ENCODE measurements at places on chromosomes 3 and 15.

GRCh38 chr3:104291437-104291851 lies 1075.3 kb upstream of the ALCAM start:
- no peak overlapping the region for H3K4me3 ChIP-seq
- H3K36me3 ChIP-seq, result no peaks in the 10 kb centered on the region
- H3K27ac ChIP-seq, result no peak overlapping the region
- DNase-seq, result no peak

- no peaks in the 10 kb centered on the region for H3K36me3 ChIP-seq
- H3K4me1 ChIP-seq, result no peaks in the 10 kb centered on the region
- H3K27ac ChIP-seq, result no peak overlapping the region
Measured at GRCh38 chr3:168262887-168263286, 167.2 kb upstream of the GOLIM4 start.

- peaks cover 12% of the 10 kb centered on the region for H3K4me1 ChIP-seq
- no peaks in the 10 kb centered on the region for H3K27me3 ChIP-seq
- H3K4me3 ChIP-seq, result no peak overlapping the region
- peaks cover 23% of the 10 kb centered on the region for H3K36me3 ChIP-seq
Measured at GRCh38 chr15:48798319-48798718, 12.6 kb downstream of the CEP152 start.

DNA sequence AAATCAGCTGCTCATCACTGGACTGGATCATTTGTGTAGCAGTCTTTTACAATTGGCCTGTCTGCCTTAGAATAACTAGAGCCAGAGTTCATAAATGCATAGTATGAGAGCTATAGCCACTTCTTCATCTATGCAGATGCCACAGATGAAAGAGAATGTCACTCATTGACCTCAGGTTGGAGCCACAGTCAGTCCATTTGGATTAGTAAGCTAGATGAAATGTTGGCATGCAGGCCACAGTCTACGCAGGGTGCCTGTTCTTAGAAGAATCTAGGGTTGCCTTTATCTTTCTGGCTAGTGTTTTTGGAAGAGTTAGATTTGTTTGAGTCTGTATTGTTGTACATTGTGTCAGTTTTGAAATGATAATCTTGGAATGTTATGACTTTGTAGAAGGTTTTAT lies 25.4 kb upstream of the EDEM1 start:
- no peak for DNase-seq
- peak overlapping the region; percentile 17 for H3K4me3 ChIP-seq
- peak overlapping the region; percentile 74 for H3K27ac ChIP-seq
- no peaks in the 10 kb centered on the region for H3K27me3 ChIP-seq

DNA sequence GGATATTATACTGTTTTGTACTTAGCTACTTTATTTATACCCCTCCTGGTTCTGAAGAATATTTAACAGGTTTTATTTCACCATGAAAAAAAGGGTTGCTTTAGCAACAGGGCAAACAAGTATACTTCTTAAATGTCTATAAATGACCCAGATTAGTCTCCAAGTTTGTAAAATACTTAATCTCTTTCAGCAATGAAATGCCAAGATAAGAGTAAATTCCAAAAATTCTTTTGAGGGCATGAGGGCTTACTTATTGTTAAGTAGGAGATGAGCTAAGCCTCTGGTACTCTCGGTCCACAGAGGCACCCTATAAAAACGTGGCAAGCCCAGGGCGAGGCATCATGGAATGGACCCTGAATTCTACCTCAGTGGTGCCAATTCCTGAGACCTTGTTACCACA lies 264.8 kb upstream of the NSMCE3 start:
- peaks cover 28% of the 10 kb centered on the region for H3K27me3 ChIP-seq
- H3K36me3 ChIP-seq, result no peaks in the 10 kb centered on the region
- no peaks in the 10 kb centered on the region for H3K4me1 ChIP-seq
- H3K4me3 ChIP-seq, result no peak overlapping the region
- DNase-seq, result no peak
- H3K27ac ChIP-seq, result no peak overlapping the region

GRCh38 chr3:155318740-155319139 lies 25.3 kb upstream of the STRIT1 start:
- no peaks in the 10 kb centered on the region for H3K27me3 ChIP-seq
- no peak overlapping the region for H3K27ac ChIP-seq
- no peaks in the 10 kb centered on the region for H3K36me3 ChIP-seq
- no peaks in the 10 kb centered on the region for H3K4me1 ChIP-seq

DNA sequence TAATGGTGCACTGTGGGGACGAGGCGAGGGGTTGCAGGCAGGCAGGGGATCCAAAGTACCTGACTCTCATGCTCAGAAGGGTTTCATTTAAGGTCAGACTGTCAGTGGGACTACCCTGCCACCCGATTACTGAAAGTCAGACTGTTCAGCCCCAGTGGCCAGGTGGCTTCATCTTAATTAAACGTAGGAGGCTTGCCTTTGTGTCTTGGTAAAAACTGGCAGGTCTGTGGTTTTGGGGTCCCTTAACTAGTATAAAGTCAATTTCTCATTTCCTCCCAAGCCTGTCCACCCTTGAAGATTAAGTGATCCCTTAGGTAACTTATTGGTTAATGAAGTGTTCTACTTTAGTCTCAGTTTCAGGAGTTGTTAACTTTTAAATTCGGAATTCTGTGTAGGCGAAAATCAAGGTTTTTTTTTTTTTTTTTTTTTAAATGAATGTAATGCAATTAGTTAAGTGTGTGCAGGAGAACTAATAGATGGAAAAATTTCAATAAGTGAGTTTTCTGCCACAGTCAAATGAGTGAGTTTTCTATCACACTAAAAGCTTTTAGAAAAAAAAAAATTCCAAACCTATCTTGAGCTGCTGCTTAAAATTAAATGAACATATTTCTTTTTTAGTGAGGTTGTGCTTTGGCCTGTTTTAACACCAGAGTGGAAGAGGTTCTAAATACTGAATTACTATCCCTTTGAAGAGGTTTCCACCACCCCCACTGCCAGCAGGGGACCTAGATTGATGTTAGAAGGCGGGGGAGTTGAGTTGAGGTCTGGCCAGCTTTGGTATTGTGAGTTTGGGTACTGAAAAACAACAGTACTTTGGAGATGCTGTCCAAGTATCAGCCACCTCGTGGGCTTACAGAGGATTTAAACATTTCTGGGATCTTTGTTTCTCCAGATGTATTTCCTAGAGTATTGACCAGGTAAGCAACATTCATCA lies 15.2 kb downstream of the ITPR1 start:
- H3K4me1 ChIP-seq, result peaks cover 96% of the 10 kb centered on the region
- no peak for DNase-seq
- H3K27me3 ChIP-seq, result no peaks in the 10 kb centered on the region
- H3K27ac ChIP-seq, result no peak overlapping the region

DNA sequence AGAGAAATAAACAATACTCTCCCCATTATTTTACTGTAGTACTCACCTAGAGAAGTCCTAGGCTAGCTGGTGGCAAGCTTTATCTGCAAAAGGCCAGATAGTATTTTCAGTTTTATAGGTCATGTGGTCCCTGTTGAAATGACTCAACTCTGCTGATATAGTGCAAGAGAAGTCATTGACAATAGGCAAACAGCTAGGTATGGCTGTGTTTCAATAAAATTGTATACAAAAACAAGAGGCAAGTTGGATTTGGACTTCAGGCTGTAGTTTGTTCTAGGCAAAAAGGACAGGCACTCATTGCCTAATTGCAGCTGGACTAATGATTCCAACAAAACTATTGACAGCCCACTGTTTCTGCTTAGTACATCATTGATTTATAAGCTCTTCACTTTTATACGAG lies 328.0 kb upstream of the PDZRN3 start:
- no peaks in the 10 kb centered on the region for H3K36me3 ChIP-seq
- no peaks in the 10 kb centered on the region for H3K27me3 ChIP-seq
- no peak for DNase-seq
- no peak overlapping the region for H3K27ac ChIP-seq
- no peaks in the 10 kb centered on the region for H3K4me1 ChIP-seq
- H3K4me3 ChIP-seq, result no peak overlapping the region

GRCh38 chr15:76533995-76534394 lies 197.4 kb downstream of the ISL2 start:
- H3K4me3 ChIP-seq, result no peak overlapping the region
- H3K27me3 ChIP-seq, result no peaks in the 10 kb centered on the region
- no peak for DNase-seq

- peaks cover 2% of the 10 kb centered on the region for H3K36me3 ChIP-seq
- no peak overlapping the region for H3K27ac ChIP-seq
- no peak for DNase-seq
- no peak overlapping the region for H3K4me3 ChIP-seq
Measured at GRCh38 chr15:100651253-100651652, 48.9 kb downstream of the ASB7 start.

GRCh38 chr3:11220230-11220629 lies 52.0 kb upstream of the ATG7 start:
- no peak overlapping the region for H3K4me3 ChIP-seq
- H3K27me3 ChIP-seq, result no peaks in the 10 kb centered on the region
- no peak overlapping the region for H3K27ac ChIP-seq
- DNase-seq, result no peak
- no peaks in the 10 kb centered on the region for H3K4me1 ChIP-seq
- no peaks in the 10 kb centered on the region for H3K36me3 ChIP-seq

GRCh38 chr3:131008326-131008725 lies 18.3 kb downstream of the ASTE1 start:
- H3K4me3 ChIP-seq, result no peak overlapping the region
- H3K4me1 ChIP-seq, result peaks cover 9% of the 10 kb centered on the region
- no peak overlapping the region for H3K27ac ChIP-seq

- no peak for DNase-seq
- H3K27me3 ChIP-seq, result no peaks in the 10 kb centered on the region
- H3K27ac ChIP-seq, result no peak overlapping the region
- peaks cover 8% of the 10 kb centered on the region for H3K36me3 ChIP-seq
- no peak overlapping the region for H3K4me3 ChIP-seq
- no peaks in the 10 kb centered on the region for H3K4me1 ChIP-seq
Measured at GRCh38 chr3:30393079-30393478, 213.3 kb upstream of the TGFBR2 start.

DNA sequence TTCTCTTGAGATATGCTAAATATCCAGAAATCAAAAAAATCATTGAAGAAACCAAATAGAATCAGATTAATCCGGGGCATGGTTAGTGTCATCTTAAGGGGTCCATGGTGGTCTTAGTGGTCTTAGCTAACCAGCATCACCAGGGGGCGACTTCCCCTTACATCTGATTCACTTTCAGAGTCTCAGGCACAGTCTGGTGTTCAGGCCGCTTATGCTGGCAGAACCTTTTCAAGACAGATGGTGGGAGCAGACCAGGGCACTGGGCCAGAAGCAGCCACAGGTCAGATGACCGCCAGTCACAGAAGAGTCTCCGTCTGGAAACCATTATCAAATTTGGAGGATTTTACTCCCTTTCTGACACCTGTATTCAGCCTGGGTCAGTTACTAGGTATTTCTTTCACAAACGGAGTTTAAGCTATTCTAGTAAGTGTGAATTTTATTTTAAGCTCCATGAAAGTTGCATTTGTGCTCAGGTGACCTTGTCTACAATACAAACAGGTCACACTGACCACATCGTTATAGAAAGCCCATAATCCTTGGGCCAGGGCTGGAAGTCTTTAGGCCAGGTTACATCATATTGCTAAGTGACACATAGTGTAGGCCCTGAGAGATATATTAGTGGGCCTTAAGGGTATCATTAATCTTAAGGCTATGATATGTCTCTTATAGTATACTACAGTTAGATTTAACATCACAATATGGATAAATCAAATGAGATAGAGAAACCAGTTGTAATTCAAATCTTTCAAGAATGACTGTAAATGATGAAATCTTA lies 365.5 kb downstream of the GBE1 start:
- H3K27ac ChIP-seq, result no peak overlapping the region
- H3K4me3 ChIP-seq, result no peak overlapping the region
- DNase-seq, result no peak
- H3K4me1 ChIP-seq, result no peaks in the 10 kb centered on the region
- H3K27me3 ChIP-seq, result no peaks in the 10 kb centered on the region

DNA sequence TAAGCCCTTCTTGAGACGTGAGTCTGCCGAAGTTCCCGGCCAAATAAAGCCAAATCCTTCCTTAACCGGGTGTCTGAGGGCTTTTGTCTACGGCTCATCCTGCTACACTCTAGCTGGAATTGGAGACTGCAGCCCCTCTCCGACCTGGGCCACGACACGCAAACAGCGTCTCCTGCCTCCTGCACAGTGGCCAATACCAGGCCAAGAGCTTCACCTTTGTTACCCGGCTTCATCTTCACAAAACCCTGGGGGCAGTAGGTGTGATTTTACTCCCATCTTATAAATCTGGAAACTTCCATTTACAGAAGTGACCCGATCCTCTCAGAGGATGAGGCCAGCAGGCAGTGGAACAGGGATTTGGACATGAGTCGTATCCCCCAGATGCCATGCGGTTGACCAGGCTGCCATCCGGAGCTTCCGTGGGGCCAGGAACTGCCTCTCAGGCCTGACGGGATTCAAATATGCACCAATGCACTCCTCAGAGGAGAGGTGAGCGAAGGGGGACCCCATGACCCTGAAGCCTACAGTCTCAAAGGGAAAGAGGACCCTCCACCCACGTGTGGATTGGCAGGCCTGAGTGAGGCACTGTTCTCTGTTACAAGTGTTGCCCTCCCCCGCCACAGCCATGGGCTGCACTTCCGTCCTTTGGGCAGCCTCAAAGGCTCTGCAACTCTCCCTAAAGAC lies 53.2 kb upstream of the KLF13 start:
- no peaks in the 10 kb centered on the region for H3K36me3 ChIP-seq
- H3K4me3 ChIP-seq, result no peak overlapping the region
- no peak for DNase-seq
- peak overlapping the region; percentile 60 for H3K27ac ChIP-seq
- peaks cover 40% of the 10 kb centered on the region for H3K4me1 ChIP-seq

GRCh38 chr3:54874816-54875556 lies 52.9 kb downstream of the LRTM1 start:
- no peaks in the 10 kb centered on the region for H3K27me3 ChIP-seq
- DNase-seq, result no peak
- no peaks in the 10 kb centered on the region for H3K36me3 ChIP-seq
- no peaks in the 10 kb centered on the region for H3K4me1 ChIP-seq

- no peaks in the 10 kb centered on the region for H3K4me1 ChIP-seq
- DNase-seq, result no peak
- H3K4me3 ChIP-seq, result no peak overlapping the region
- no peaks in the 10 kb centered on the region for H3K27me3 ChIP-seq
- no peak overlapping the region for H3K27ac ChIP-seq
Measured at GRCh38 chr3:137514853-137515252, 249.3 kb upstream of the SOX14 start.

- H3K27me3 ChIP-seq, result peaks cover 6% of the 10 kb centered on the region
- H3K4me3 ChIP-seq, result no peak overlapping the region
- H3K27ac ChIP-seq, result no peak overlapping the region
- no peak for DNase-seq
- H3K4me1 ChIP-seq, result no peaks in the 10 kb centered on the region
Measured at GRCh38 chr3:99716463-99716995, 78.1 kb downstream of the COL8A1 start.

GRCh38 chr15:31024330-31024729 lies 32.9 kb upstream of the MTMR10 start:
- no peaks in the 10 kb centered on the region for H3K36me3 ChIP-seq
- no peak overlapping the region for H3K27ac ChIP-seq
- H3K4me1 ChIP-seq, result no peaks in the 10 kb centered on the region
- DNase-seq, result no peak
- H3K27me3 ChIP-seq, result peaks cover 4% of the 10 kb centered on the region

DNA sequence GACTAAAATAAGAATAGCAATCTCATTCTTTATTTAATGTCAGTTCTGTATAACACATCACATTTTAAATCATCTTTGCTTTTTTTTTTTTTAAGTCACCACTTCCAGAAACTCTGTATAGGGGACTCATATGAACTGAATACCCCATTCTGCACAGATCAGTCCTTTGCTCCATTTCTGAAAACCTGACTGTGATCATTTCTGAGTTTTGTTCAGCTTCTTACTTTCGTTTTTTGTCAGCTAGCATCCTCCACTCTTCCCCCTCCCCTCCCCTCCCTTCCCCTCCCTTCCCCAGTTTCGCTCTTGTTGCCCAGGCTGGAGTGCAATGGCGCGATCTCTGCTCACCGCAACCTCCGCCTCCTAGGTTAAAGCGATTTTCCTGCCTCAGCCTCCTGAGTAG lies 49.8 kb upstream of the SGO1 start:
- H3K27me3 ChIP-seq, result no peaks in the 10 kb centered on the region
- no peaks in the 10 kb centered on the region for H3K4me1 ChIP-seq
- H3K4me3 ChIP-seq, result no peak overlapping the region
- no peak overlapping the region for H3K27ac ChIP-seq
- DNase-seq, result no peak

Data from naive thymus-derived CD8-positive, alpha-beta T cell (primary cell).